Neuronal stem cell (in vitro differentiated cells): ENCODE measurements at places on chromosomes 1 and 21.

DNA sequence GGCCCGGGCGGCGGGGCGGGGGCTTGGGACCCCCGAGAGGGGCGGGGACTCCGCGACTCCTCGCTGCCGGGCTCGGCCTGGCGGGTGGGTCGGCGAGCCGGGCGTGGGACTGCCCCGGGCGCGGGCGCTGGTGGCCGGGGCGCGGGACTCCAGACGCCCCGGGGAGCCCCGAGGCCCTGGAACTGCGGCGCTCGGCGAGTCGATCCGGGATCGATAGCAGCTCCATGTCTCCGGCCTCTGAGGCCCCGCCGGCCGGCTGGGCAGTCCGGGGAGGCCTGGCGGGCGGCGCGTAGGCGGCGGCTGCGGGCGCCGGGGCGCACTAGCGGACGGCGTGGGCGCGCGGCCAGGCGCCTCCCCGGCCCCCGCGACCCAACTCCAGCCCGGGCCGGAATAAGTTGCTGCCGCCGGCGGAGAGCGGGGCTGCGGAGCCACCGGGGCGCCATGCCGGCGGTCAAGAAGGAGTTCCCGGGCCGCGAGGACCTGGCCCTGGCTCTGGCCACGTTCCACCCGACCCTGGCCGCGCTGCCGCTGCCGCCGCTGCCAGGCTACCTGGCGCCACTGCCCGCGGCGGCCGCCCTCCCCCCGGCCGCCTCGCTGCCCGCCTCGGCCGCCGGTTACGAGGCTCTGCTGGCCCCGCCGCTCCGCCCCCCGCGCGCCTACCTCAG, 400 bp downstream of the SAMD11 start:
- H3K4me3 ChIP-seq, result peak overlapping the region; percentile 38
- H3K36me3 ChIP-seq, result peaks cover 2% of the 10 kb centered on the region
- no peak for DNase-seq
- H3K4me1 ChIP-seq, result peaks cover 40% of the 10 kb centered on the region
- H3K27me3 ChIP-seq, result peaks cover 91% of the 10 kb centered on the region

DNA sequence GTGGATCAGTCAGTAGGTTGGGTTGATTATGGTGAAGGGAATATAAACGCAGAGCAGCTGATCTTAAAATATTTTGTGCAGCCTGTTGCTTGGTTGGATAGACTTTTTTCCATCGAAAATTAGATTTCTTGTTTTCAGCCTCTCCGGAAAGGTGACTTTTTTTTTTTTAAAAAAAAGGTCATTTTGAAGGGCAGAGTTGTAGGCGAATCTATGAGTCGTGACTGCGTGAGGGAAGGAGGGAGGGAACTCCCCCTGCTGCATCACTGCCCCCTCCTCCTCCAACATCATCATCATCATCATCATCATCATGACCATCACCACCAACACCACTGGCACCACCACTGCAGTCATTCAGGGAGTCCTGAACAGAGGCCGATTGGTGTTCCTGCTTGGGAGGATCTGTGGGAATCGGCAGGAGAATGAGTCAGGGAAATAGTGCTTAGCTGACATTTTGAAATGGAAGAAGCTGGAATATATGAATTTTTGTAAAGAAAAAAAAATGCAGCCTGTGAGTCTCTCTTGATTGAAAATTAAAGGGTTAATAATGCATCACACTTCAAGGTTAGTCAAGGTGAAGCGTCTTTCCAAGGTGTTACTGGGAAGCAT, 1.2 kb downstream of the ATP1B1 start:
- H3K4me3 ChIP-seq, result peak overlapping the region; percentile 99
- H3K27ac ChIP-seq, result no peak overlapping the region
- H3K27me3 ChIP-seq, result peaks cover 13% of the 10 kb centered on the region
- H3K4me1 ChIP-seq, result peaks cover 30% of the 10 kb centered on the region
- no peak for DNase-seq

DNA sequence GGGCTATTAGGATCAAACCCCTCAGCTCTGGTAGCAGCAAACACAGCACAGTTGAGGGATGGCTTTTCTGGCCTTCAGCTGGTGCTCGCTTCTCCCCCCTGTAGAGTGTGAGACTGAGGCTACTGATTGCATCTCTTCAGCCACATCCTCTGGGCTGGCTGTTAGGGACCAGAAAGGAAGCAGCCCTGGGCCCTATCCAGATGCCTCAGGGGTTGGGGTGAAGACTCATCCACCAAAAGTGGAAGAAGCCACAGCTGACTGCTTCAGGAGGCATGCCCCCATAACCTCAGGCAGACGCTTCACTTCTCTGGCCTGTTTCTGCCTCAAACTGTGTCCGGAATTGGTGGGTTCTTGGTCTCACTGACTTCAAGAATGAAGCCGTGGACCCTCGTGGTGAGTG, 6.2 kb upstream of the TMEM200B start:
- no peak for DNase-seq
- H3K4me1 ChIP-seq, result peaks cover 6% of the 10 kb centered on the region
- no peaks in the 10 kb centered on the region for H3K36me3 ChIP-seq

- DNase-seq, result no peak
- no peak overlapping the region for H3K4me3 ChIP-seq
- H3K27me3 ChIP-seq, result no peaks in the 10 kb centered on the region
- no peak overlapping the region for H3K27ac ChIP-seq
These were observed 304.9 kb downstream of the HHAT start for GRCh38 chr1:210633636-210634035.

DNA sequence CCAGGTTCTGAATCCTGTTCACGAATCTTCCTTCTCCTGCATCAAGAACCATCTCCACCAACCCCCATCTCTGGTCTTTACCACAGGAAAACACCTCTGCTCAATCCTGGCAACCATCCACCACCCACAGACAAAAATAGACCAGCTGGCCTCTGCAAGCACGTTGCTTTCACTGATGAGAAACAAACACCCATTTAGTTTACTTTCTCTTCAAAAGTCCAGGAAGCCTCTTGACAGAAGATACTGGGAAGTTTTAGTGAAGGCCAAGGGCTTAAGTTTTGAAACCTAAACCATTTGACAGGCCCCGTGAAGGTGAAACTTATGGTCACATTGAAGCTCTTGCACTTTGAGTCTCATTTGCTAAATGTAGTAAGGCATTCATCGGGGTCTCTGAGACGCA, 122.6 kb upstream of the PPP2R5A start:
- peaks cover 2% of the 10 kb centered on the region for H3K4me1 ChIP-seq
- H3K27me3 ChIP-seq, result no peaks in the 10 kb centered on the region
- H3K4me3 ChIP-seq, result no peak overlapping the region
- no peak overlapping the region for H3K27ac ChIP-seq

GRCh38 chr1:64923294-64923718, 43.0 kb downstream of the JAK1 start:
- no peaks in the 10 kb centered on the region for H3K27me3 ChIP-seq
- no peak overlapping the region for H3K4me3 ChIP-seq
- H3K4me1 ChIP-seq, result no peaks in the 10 kb centered on the region
- no peaks in the 10 kb centered on the region for H3K36me3 ChIP-seq
- no peak for DNase-seq
- H3K27ac ChIP-seq, result no peak overlapping the region

- H3K36me3 ChIP-seq, result peaks cover 8% of the 10 kb centered on the region
- H3K27ac ChIP-seq, result no peak overlapping the region
These were observed 66.6 kb downstream of the ITSN1 start for GRCh38 chr21:33708874-33709273.

GRCh38 chr1:221001167-221001566, 121.9 kb downstream of the HLX start:
- H3K27ac ChIP-seq, result no peak overlapping the region
- H3K4me3 ChIP-seq, result no peak overlapping the region
- H3K4me1 ChIP-seq, result no peaks in the 10 kb centered on the region
- DNase-seq, result no peak

GRCh38 chr1:152479792-152480595, 30.6 kb upstream of the LCE5A start:
- no peaks in the 10 kb centered on the region for H3K36me3 ChIP-seq
- no peak overlapping the region for H3K27ac ChIP-seq
- H3K27me3 ChIP-seq, result no peaks in the 10 kb centered on the region
- no peak overlapping the region for H3K4me3 ChIP-seq
- DNase-seq, result no peak
- no peaks in the 10 kb centered on the region for H3K4me1 ChIP-seq

DNA sequence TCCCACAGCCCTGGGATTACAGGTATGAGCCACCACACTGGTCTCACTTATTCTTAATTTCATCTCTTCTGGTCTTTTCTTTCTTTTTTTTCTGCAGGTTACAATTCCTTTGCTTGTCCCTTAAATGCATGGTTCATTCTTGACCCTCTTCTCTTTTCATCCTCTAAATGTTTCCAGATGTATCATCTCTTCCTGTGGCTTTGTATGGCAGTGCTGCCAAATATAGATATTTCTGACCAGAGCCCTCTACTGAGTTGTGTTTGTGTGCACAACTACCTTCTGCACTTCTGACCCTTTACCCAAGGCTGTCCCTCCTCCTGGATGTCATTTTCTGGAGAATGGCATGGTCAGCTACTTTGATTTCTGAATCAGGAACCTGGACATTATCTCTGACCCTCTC, 32.5 kb downstream of the OLFML3 start:
- no peak for DNase-seq
- H3K27ac ChIP-seq, result no peak overlapping the region
- H3K4me3 ChIP-seq, result no peak overlapping the region

DNA sequence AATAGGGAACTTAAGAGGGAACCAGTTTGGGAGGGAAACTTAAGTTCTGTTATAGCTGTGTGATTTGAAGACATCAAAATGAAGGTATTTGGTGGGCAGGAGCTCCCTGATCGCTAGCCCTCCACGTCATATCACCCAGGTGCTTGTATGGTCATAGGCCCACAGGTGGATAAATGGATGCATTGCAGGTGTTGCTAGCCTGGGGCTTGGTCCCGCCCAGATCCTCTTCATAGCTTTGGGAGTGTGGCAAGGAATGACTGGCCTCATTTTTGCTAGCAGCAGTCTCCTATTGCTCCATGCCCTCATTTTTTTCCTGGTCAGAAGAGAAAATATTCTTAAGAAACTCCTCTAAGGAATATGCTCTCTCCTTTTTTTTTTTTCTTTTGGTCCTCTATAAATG, 11.3 kb downstream of the GNPAT start:
- no peak for DNase-seq
- peaks cover 74% of the 10 kb centered on the region for H3K36me3 ChIP-seq
- no peaks in the 10 kb centered on the region for H3K4me1 ChIP-seq
- H3K27ac ChIP-seq, result no peak overlapping the region
- no peaks in the 10 kb centered on the region for H3K27me3 ChIP-seq
- no peak overlapping the region for H3K4me3 ChIP-seq

DNA sequence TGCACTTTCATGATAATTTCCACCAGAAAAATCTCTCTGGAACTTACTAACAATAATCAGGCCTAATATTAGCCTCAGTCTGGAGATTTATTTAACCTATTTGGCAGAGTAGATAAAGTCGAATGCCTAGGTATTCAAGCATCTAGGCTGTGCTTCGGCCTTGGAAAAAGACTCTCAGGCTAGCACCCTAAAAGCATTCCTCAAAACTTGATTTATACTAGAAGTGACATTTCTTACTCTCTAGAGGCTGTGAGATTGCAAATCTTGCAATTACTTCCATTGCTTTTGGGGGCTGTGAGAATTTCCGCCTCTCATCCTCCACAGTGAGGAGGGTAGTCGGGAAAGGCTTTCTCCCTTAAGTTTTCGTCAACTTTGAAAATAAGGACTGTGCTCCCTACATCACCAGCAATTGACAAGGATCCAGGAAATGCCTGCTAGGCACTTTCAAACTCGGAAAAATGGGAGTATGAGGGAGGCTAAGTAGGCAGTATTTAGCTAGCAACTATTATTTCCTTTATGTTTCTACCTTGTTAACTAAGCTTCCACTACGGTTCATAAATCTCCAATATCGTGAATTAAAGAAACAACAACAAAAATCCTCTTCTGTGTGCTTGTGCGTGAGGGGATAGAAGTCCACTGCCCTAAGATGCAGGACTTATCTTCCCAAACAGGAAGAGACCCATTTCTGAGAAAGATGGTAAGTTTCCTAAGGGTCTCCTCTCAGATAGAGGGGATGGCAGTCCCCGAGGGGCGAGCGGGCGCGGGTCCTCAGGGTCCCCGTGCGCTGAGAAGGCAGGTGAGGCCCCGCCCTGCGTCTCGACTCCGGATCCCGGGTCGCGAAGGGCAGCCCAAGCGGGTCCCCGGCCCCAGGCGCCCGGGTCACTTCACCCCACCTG, 1.1 kb upstream of the LMO4 start:
- peak overlapping the region; percentile 78 for H3K4me3 ChIP-seq
- H3K36me3 ChIP-seq, result peaks cover 5% of the 10 kb centered on the region
- no peaks in the 10 kb centered on the region for H3K27me3 ChIP-seq
- peaks cover 3% of the 10 kb centered on the region for H3K4me1 ChIP-seq
- H3K27ac ChIP-seq, result peak overlapping the region; percentile 53
- DNase-seq, result no peak

GRCh38 chr21:44380876-44381275, 27.5 kb downstream of the TRPM2 start:
- H3K4me1 ChIP-seq, result no peaks in the 10 kb centered on the region
- no peak overlapping the region for H3K4me3 ChIP-seq
- H3K27me3 ChIP-seq, result no peaks in the 10 kb centered on the region
- no peak for DNase-seq
- no peak overlapping the region for H3K27ac ChIP-seq

GRCh38 chr1:78682496-78682895, 32.9 kb downstream of the IFI44 start:
- DNase-seq, result no peak
- H3K27me3 ChIP-seq, result no peaks in the 10 kb centered on the region
- no peak overlapping the region for H3K27ac ChIP-seq
- no peaks in the 10 kb centered on the region for H3K36me3 ChIP-seq

GRCh38 chr1:231958448-231958847, 331.9 kb downstream of the DISC1 start:
- H3K36me3 ChIP-seq, result no peaks in the 10 kb centered on the region
- H3K27me3 ChIP-seq, result no peaks in the 10 kb centered on the region
- H3K4me1 ChIP-seq, result peaks cover 3% of the 10 kb centered on the region
- no peak overlapping the region for H3K4me3 ChIP-seq

DNA sequence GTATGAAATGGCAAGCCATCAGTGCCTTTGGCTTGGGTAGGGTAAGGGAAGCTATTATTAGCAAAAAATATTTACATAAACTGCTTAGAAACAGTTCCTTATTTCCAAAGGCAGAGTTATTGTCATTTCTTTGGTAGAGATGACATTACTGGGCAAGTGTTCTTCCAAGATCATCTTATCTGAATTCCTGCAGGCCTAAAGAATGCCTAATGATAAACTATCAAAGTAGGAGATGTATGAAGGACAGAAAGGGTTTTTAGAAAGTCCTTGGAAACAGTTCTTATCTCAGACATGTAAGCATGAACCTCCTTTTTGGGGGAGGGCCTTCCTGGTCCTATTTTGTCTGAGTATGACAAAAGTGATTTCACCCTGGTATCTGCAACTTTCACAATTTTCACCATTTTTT, 5.1 kb upstream of the FRRS1 start:
- H3K4me3 ChIP-seq, result no peak overlapping the region
- no peak overlapping the region for H3K27ac ChIP-seq
- peaks cover 5% of the 10 kb centered on the region for H3K4me1 ChIP-seq
- DNase-seq, result no peak
- no peaks in the 10 kb centered on the region for H3K27me3 ChIP-seq

- no peak for DNase-seq
- H3K27me3 ChIP-seq, result no peaks in the 10 kb centered on the region
- no peaks in the 10 kb centered on the region for H3K36me3 ChIP-seq
- no peak overlapping the region for H3K4me3 ChIP-seq
- no peak overlapping the region for H3K27ac ChIP-seq
These were observed 355.8 kb upstream of the LYPLAL1 start for GRCh38 chr1:218817691-218818465.

DNA sequence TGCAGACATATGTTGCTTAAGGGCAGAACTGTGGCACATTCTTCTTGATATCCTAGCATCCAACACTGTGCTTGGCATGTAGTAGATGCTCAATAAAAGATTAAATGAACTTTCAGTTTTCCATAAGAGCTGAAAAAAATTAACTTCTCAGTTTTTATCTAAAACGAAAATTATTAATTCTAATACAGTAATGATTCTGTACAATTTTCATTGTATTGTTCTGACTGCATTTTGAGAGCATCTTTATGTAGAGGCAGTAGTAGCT, 46.6 kb downstream of the FGGY start:
- no peak overlapping the region for H3K4me3 ChIP-seq
- no peaks in the 10 kb centered on the region for H3K27me3 ChIP-seq
- DNase-seq, result no peak
- H3K27ac ChIP-seq, result no peak overlapping the region
- no peaks in the 10 kb centered on the region for H3K4me1 ChIP-seq
- no peaks in the 10 kb centered on the region for H3K36me3 ChIP-seq
